NCI-H446 (cell line): ENCODE measurements at places on chromosomes 2 and 18.

DNA sequence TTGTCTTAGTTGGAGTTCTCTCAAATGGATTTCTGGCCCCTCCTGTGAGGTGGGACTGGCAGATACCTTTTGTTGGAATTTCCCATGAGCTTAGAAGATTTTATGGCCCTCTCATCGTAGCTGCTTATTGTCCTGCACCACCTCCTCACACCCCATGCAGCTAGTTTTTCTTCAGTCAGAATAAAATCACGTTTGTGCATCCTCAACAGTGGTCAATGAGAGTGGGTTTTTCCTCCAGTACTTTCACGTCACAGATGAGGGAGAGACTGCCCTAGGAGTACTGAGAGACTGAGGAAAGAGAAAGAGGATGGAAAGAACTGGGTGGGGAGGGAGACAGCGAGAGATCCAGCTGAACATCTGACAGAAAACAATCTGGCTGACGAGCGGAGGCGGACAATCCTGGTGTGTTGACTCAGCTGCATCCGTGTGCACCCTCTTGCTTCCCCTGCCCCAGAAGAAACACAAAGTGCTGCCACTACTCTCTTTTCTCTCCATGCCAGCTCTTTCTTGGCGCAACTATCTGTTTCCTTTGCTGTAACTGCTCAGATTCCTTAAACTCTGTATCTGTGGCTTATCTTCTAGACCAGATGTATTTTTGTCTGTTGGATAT, 7.4 kb downstream of the RAPGEF4 start:
- DNase-seq = no peak

DNA sequence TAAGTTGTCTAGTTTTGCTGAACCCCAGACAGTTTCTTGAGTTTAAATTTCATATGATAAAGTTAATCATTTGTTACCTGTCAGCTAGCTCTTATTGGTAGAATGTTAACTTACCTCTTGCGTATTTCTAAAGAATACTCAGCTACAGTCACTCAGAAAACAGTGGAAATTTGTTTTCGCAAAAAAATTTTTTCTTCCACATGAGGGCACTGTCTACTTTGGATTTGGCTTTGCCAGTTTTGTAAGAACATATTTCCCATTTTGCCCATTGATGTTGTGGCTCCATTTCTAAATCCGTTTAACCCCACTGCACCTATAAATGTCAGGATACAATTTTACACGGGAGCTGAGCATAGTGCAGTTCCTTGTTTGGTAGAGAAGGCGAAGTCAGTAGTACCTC, 19.1 kb upstream of the GCFC2 start:
- DNase-seq = peak; percentile 15

- DNase-seq = peak; percentile 70
Observed at GRCh38 chr2:60707750-60708371, 48.2 kb upstream of the PAPOLG start.

DNA sequence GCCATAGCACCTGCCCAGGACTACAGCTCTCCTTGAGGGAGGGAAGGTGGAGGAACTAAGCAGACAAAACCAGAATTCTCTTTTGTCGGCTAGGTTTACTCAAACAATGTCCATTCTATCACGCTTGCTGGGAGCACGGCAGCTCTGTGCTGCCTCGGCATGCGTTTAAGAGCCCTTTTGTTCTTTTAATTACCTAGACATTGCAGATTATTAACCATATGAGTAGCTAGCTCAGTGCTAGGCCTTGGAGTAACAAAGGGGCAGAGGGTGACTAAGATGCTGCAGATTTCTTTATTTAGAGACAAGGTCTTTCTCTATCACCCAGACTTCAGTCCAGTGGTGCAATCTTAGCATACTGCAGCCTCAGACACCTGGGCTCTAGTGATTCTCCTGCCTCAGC, 11.1 kb downstream of the MSGN1 start:
- DNase-seq = no peak
